ENCODE measurements at places on chromosomes 7 and 10. TPM values are rescaled to one million over a fixed set of nuclear protein-coding genes. Genes with fewer than 3 reads are reported as not detected.

The ADCY1 gene
- 2.2 TPM for total RNA-seq

The CPEB3 gene
- 16.9 TPM for total RNA-seq

The IMMP2L gene
- total RNA-seq, result 27.3 TPM

The LRRD1 gene
- total RNA-seq, result not detected

The PLAU gene
- 11.7 TPM for total RNA-seq

The NEUROD6 gene
- not detected for total RNA-seq

The TFR2 gene
- total RNA-seq, result not detected

The OPN1SW gene
- total RNA-seq, result not detected

The SPDYE5 gene
- total RNA-seq, result not detected

The DKK1 gene
- not detected for total RNA-seq

DNA sequence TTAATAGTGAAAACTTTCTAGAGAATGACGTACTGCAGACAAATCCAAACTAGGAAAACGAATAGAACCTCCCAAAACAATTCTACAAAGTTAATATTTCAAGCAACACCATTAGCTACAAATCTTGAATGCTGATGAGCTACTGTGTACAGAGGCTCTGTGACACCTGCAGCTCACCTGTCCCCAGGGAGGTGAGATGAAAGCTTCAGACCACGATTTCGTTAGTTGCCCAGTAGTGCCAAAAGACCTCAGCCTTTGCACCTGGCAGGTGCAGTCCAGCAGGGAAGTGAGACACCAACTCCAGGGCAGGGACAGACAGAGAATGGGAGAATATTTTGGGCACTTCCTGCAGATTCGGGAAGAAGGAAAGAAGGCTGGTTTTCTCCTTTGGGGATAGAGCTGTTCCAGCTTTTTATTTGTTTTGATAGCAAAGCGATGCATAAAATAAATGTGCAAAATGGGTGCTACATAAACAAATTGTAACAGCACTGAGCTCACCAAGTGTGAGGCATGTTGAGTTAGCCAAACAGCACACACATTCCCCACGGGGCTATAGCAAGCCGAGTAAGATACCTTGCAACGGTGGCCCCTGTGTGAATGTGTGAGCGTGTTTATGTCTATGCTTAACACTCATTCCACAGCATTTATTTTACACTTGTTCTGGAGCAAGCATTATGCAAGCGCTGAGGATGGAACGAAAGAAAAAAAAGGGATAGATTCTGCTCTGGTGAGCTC is 1024.8 kb upstream of the AUTS2 start:
- H3K4me3 ChIP-seq, result no peak overlapping the region
- H3K27me3 ChIP-seq, result no peaks in the 10 kb centered on the region
- H3K27ac ChIP-seq, result no peak overlapping the region
- H3K36me3 ChIP-seq, result no peaks in the 10 kb centered on the region
- DNase-seq, result no peak
- no peaks in the 10 kb centered on the region for H3K4me1 ChIP-seq

DNA sequence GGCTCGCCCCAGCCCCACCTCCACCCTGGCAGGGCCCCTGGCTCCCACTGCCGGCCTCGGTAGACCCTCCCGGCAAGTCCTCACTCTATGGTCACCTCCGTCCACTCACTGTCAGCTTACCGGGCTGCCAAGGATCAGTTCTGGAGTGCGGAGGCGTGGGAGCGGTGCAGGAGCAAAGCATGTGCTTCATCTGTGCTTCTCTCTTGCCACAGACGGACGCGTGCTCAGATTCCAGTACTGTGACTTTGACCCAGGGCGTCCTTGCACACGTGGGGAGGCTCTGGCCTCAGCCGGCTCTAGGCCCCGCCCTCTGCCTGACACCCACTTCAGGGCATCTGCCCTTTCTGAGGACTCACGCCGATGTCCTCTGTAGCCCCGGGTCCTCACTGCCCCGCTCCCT is 547.5 kb upstream of the FOXK1 start:
- no peaks in the 10 kb centered on the region for H3K4me1 ChIP-seq
- H3K27me3 ChIP-seq, result no peaks in the 10 kb centered on the region

DNA sequence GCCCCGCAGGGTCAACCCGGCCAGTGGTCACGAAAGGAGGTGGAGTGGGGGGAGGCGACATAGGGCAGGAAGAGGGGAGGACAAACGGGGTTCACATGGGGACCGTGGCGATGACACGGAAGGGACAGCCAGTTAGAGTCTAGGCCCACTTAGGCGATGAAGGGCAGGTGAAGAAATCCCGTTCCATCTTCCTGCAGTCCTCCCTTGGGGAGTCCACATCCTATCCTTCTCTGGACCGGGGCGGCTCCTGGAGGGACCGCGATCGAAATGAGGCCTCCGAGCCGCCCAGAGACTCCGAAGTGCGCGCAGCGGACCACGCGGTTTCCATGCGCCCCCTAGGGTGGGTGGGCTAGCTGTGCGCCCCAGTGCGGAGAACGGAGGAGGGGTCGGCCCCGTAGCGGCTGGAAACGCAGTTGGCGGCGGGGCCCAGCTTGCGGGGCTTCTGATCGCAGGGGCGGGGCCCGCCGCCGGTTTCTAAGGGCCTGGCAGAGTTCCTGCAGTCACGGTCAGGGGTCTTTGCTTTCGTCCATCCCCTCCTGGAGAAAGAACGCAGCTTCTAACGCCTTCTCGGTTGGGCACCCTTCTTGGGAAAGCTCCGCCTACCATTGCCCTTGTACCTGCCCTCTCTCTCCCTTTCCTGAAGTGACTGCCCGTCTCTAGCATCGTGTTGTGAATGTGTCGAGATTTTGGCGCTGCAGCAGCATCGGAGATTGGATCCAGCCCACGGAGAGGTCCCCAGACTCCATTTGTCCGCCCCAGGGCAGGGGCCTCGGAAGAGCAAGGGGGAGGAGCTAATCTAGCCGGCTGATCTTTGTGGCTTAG is 17.9 kb upstream of the TMEM225B start:
- H3K27ac ChIP-seq, result no peak overlapping the region
- no peaks in the 10 kb centered on the region for H3K36me3 ChIP-seq
- no peaks in the 10 kb centered on the region for H3K27me3 ChIP-seq
- H3K4me3 ChIP-seq, result peak overlapping the region; percentile 72
